ENCODE measurements at places on chromosomes 3 and 15.

- peak; percentile 77 for DNase-seq
These were observed 129.2 kb upstream of the IL12A start for GRCh38 chr3:159859424-159859823.

GRCh38 chr15:96274698-96275097, 55.8 kb upstream of the NR2F2 start:
- no peak for DNase-seq

DNA sequence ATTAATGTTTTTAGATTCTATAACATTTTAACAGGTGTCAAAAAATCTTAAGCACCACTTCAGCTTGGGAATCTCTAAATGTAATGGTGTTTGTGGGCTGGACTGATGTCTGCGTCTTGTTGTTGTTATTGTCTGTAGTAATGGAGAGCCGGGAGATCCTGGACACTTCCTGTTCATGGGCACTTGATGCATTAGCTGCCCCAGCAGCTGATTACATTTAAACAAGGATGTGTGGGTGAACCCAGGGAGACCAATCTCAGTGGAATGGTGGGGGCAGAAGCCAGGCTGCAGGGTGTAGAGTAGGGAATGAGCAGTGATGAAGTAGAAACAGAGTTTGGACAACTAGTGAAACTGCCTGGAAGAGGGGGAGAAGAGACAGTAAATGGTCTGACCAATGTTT, 7.8 kb downstream of the CCR5AS start:
- DNase-seq, result no peak

- no peak for DNase-seq
These were observed 666 bp upstream of the FAM219B start for GRCh38 chr15:74907163-74907870.

DNA sequence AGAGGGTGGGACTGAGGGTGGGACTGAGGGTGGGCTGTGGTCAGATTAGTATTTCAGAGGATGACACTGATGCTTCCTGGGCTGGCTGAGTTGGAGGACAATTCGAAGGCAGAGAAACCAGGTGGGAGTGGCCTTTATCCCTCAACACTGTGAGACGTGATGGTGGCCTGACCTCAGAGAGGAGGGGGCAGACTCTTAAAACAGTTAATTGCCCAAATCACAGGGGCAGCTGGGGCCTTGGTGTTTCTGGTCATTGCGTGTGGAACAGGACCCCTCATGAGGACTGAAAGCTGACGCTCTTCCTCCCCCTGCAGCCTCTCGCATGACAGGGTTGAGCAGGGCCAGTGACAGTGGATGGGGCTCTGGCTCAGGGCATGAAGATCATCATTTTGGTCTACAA, 18.7 kb downstream of the DNASE1L3 start:
- no peak for DNase-seq

DNA sequence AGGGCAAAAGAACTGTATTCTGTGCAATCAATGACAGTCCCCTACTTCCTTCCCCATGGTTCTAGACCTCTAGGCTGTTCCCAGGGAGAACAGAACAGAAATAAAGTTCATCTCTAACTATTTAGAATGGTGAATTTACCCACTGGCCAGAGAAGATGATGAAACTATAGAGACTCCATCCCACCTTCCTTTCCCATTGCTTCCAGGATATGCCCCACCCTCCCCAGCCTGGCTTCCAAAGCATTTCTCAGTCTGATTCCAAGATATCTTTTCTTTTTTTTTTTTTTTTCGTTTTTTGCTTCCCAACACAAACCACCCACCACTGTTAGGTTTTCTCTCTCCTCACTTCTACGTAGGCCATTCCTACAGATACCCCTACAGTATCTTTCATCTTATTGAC, 25.1 kb upstream of the SMAD3 start:
- no peak for DNase-seq

DNA sequence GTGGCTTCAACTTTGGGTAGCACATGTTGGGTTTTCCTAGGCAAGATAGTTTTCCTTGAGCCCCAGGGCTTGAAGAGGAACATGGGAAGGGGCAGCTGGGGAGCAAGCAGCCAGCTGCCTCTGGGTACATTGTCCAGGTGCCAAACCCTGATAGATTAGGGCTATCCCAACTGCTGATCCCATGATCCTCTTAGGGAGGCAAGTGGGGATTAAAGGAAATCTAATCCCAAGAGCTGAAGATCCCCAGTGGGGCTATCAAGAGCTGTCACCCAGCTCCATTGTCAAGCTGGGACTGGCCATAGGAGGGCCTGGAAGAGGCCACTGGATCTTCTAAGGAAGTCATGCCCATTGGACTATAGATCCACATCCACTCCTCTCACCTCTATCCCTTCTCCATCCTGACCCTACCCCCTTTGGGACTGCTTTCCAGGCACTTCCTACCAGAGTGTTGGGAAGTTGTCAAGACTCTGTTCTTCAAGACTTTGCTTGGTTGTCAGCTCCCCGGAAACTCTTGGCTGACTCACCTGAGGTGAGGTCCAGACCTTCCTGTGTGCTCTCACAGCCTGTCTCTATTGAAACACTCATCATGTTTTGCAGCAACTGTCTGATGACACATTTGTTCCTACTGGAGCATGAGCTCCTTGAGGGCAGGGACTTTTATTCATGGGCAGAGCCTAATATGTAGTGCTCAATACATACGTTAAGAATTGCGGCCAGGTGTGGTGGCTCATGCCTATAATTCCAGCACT, 5.9 kb downstream of the CAMK2N2 start:
- DNase-seq, result no peak

DNA sequence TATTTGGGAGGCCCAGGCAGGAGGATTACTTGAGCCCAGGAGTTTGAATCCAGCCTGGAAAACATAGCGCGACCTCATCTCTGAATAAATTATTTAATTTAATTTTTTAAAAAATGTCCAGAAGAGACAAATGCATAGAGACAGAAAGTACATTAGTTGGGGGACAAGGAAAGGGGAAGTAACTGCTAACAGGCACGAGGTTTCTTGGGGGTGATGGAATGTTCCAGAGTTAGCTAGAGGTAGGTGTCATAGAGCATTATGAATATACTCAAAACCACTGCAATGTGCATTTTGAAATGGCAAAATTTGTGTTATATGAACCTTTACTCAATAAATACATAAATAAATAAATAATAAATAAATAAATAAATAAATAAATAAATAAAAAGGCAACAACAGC, 31.7 kb upstream of the CYP11A1 start:
- no peak for DNase-seq

- no peak for DNase-seq
These were observed 12.3 kb downstream of the ETFA start for GRCh38 chr15:76298986-76299385.

GRCh38 chr15:64604319-64604718, 143.9 kb downstream of the ZNF609 start:
- DNase-seq, result no peak

DNA sequence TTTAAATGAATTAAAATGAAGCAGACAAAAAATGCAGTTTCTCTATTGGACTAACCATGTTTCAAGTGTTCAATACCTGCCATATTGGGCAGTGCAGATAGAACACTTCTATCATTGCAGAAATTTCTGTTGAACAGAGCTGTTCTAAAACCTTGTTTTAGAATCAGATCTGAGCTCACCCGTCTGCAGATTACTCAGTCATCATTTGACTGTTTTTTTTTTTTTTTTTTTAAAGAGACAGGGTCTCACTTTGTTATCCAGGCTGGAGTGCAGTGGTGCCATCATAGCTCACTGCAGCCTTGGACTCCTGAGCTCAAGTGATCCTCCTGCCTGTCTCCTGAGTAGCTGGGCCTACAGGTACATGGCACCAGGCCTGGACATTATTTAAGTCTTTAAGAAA, 128.7 kb downstream of the APBA2 start:
- no peak for DNase-seq

GRCh38 chr3:60578936-60579335, 672.3 kb downstream of the FHIT start:
- no peak for DNase-seq

- DNase-seq, result no peak
These were observed 19.5 kb downstream of the ACVR2B start for GRCh38 chr3:38473229-38473628.

- peak; percentile 49 for DNase-seq
These were observed 8.5 kb downstream of the MAP6D1 start for GRCh38 chr3:183816681-183817510.

GRCh38 chr15:36784098-36784670, 204.8 kb downstream of the CDIN1 start:
- DNase-seq, result no peak

DNA sequence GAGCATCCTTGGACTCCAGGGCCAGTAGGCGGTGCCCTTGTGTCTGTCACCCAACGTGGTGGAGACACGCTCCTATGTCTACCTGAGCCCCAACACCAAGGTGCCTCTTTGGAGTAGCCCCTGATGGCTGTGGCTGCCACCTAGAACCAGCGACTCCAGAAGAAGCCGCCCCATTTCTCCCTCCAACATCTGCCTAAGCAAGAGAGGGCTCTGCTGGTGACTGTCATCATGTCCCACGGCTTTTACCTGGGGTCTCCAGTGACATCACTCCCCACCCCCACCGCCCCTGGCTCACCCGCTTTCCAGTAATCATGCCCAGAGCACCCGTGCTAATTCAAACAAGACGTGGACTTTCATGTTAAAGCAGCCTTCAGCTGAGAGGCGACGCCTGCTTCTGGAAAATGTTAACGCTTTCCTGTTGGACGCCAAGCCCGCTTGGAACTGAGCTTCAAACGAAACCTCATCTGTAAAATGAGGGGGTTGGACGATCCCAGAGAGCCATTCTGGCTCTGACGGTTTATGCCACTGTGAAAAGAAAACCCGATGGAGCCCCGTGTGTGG, 57.0 kb downstream of the ISG20 start:
- DNase-seq, result no peak

DNA sequence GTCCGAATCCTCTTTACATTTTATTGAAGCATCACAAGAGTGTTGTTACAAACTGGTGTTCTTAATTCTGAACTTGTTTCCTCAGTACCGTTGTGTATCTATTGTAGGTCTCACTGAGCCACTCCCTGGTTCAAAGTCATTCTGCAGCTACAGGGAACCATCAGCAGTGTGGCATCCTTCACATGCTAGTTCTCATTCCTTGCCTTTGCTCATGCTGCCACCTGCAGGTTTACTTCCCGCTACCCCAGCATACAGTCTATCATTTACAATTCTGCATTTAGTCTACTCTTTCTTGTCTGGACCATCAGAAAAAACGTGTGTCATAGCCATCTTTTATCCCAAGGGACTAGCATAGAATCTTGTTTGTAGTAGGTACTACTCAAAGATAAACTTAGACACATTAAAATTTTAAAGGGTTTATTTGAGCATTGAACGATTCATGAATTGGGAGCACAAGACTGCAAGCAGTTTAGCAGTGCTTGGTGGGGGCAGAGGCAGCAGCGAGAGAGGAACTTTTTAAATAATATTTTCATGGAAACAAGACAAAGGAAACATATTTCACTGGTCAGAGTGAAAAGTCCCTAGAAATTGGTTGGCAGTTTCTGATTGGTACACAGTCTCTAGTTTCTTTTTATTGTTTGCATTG, 402.1 kb downstream of the CADM2 start:
- DNase-seq, result peak; percentile 4

- no peak for DNase-seq
These were observed 230.6 kb upstream of the PEX5L start for GRCh38 chr3:180267202-180267843.

DNA sequence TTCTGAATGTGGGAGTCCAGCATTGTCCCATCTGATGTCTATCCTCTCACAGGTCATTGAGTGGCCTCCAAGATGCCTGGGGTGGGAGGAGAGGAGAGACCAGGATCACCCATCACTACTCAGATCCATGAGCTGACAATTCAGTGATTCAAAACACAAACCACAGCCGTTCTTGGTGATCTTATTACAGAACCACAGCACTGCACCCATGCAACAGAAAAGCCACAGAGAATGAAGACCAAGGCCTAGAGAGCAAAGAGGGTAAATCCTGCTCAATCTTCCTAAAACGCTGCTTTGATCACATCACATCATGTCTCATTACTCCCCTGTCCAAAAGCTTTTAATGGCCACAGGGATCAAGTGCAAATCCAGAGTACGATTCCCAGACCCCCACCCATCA, 23.5 kb downstream of the ANP32A start:
- DNase-seq, result no peak

DNA sequence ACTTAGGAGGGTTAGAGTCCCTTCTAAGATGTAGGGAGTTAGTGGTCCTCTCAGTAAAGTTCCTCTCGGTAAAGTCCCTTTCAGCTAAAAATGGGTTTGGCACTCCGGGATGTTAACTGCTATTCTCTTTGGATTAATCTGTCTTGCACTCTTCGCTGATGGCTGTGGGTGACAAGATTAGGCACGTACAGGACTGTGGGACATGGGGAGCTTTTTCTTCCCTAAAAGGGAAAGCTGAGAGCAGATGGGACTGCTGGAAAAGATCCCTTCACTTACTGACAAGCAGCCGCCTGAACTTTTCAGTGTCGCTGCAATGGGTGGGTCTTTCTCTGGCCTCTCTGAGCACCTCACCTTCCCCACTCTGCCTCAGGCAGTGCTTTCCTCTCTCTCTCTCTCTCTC, 16.4 kb upstream of the HHATL start:
- no peak for DNase-seq

DNA sequence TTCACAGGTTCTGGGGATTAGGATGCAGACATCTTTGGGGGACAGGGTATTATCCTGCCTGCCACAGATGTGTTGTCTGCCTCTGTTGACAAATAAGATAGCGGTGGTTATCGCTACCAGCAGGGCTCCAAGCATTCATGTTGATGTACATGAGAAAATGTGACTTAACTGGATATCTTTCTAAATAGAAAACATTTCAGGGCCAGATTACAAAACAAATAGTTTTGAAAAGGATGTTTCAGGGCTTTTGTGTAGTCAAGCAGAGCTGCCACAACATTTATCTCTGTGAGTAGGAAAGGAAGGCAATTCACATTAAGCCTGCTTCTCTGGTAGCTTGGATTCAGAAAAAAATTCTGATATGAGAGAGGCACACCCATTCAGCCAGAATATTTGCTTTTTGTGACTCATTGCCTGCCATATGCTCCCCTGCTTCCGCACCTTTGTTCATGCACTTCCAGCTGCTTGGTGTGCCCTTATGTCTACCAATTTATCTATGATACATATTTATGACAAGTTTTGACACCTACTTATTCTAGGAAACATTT, 22.8 kb downstream of the PLS1 start:
- peak; percentile 81 for DNase-seq

DNA sequence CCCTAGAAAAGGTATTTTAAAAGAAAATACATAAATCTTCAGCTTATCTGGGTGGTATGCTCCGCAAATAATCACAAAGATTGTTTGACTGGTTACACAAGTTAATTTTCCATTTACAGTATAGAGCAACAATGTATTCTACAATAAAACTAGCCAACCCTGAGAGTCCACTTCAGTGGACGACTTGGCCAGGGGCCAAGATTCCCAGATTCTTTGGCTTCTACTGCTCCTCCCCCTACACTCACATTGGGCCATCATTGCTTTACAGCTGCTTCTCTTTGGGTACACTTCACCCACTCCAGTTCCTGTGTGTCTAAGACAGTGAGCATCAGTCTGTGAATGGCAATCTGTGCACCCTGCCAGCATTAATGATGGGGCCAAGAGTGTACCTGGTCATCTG, 17.2 kb upstream of the PRICKLE2 start:
- DNase-seq, result no peak
